H1 (cell line): ENCODE measurements at places on chromosomes 5 and 9.

GRCh38 chr5:94526706-94527105 is 91.7 kb downstream of the KIAA0825 start:
- no peak for DNase-seq
- no peaks in the 10 kb centered on the region for H3K27me3 ChIP-seq
- H3K27ac ChIP-seq, result no peak overlapping the region
- no peaks in the 10 kb centered on the region for H3K36me3 ChIP-seq
- H3K4me1 ChIP-seq, result no peaks in the 10 kb centered on the region

- no peaks in the 10 kb centered on the region for H3K4me1 ChIP-seq
- no peak overlapping the region for H3K27ac ChIP-seq
- H3K36me3 ChIP-seq, result no peaks in the 10 kb centered on the region
- DNase-seq, result no peak
- H3K27me3 ChIP-seq, result no peaks in the 10 kb centered on the region
Observed at GRCh38 chr5:137856201-137856600, 11.5 kb upstream of the MYOT start.

DNA sequence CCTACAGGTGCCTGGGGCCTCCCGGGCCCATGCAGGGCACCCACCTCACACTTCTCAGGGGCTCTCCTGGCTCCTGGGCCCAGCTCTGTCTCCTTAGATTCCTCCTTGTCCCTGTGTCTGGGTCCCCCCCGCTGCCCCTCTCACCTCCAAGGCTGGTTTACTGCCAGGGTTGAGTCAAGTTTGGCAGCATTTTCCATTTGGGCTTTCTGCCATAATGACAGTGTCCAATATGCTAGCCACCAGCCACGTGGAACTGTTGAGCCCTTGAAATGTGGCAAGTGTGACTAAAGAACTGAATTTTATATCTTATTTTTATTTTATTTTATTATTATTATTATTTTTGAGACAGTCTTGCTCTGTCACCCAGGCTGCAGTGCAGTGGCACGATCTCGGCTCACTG is 1.9 kb downstream of the TTC16 start:
- H3K27ac ChIP-seq, result no peak overlapping the region
- no peaks in the 10 kb centered on the region for H3K36me3 ChIP-seq
- H3K4me3 ChIP-seq, result no peak overlapping the region
- no peak for DNase-seq

GRCh38 chr5:137374110-137374714 is 124.9 kb downstream of the SPOCK1 start:
- no peaks in the 10 kb centered on the region for H3K27me3 ChIP-seq
- H3K4me3 ChIP-seq, result no peak overlapping the region
- no peak overlapping the region for H3K27ac ChIP-seq
- H3K4me1 ChIP-seq, result no peaks in the 10 kb centered on the region
- H3K36me3 ChIP-seq, result no peaks in the 10 kb centered on the region
- no peak for DNase-seq

DNA sequence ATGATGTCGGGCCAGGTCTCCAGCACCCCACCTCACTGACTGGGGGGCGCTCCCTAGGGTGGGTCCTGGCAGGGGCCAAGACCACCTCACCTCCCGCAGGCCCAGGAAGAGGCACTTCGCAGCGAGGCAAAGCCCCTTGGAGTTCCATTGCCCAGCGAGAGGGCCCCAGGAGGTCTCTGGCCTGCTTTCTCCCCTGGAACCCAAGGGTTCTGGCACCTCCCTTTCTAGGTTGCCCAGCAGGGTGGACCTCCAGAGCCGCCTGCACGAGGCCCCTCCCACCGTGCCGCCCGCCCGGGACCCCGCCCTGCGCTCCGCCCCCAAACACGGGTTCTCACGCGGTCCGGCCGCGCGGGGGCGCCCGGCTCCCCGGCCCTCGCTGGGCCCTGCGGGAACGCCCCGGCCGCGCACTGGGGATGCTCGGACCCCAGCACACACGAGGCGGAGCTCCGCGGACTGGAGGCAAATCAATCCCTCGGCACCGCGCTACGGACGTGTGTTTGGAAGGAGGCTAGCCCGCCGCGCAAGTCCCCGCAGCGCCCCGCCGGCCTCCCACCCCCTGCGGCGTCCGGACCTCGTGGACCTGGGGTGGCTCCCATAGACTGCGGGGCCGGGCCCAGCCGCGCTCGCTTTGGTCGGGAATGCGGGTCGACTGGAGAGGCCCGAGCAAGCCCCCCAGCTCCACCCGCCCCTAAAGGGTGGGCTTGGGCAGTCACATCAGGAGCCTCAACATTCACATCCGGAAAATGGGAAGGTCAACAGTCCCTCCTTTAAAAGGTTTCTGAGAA is 99.5 kb upstream of the LMX1B start:
- peaks cover 12% of the 10 kb centered on the region; the same call in 1 of the 2 replicates for H3K27me3 ChIP-seq
- no peaks in the 10 kb centered on the region for H3K36me3 ChIP-seq
- peaks cover 12% of the 10 kb centered on the region for H3K4me1 ChIP-seq
- DNase-seq, result no peak
- H3K27ac ChIP-seq, result no peak overlapping the region

DNA sequence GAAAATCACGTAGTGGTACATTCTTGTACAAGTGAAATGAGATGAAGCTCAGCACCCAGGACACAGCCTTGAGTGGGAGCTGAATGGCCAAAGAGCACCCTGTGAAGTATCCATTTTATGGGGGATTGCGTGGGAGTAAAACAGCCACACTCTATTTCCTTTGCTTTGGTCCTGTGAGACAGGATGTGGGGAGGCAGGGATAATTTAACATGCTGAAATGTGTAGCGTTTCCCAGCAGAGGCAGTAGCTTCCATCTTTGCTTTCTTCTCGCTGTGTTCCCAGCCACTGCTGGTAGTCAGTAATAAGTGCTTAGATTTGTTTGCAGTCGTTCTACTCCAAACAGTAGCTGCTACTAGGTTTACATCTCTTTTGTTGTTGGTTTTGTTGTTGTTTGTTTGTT is 4.4 kb downstream of the IL31RA start:
- no peaks in the 10 kb centered on the region for H3K36me3 ChIP-seq
- no peak for DNase-seq
- no peaks in the 10 kb centered on the region for H3K27me3 ChIP-seq
- H3K4me1 ChIP-seq, result no peaks in the 10 kb centered on the region
- H3K27ac ChIP-seq, result no peak overlapping the region

GRCh38 chr5:122723606-122724352 is 51.1 kb upstream of the SNX2 start:
- no peaks in the 10 kb centered on the region for H3K4me1 ChIP-seq
- no peak overlapping the region for H3K27ac ChIP-seq
- no peak overlapping the region for H3K4me3 ChIP-seq
- H3K27me3 ChIP-seq, result no peaks in the 10 kb centered on the region
- no peaks in the 10 kb centered on the region for H3K36me3 ChIP-seq

DNA sequence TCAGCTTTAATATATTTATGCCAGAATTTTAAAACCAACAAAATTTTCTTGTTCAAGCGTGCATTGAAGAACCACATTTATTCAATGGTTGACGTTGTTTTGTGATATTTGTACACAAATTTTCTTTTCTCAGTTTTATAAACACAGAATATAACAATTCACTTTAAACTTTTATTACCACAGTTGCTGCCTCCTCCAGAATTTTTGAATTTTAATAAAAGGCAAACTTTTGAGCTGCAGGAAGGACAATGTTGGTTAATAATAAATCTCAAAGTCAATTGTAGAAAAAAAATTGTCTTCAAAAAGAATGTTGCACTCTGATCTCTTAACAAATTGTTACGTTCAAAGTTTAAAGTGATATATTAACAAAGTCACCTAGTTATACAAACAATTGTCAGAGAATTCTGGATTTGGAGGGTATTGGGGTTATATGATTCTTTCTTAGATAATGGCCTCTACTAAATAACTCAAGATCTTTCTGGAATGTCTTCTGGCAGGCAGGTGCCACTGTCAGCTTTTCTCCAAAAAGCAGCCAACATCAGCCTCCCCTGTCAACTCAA is 60.5 kb downstream of the BAAT start:
- no peak for DNase-seq
- no peaks in the 10 kb centered on the region for H3K36me3 ChIP-seq
- H3K27ac ChIP-seq, result no peak overlapping the region
- no peaks in the 10 kb centered on the region for H3K27me3 ChIP-seq

- H3K27me3 ChIP-seq, result no peaks in the 10 kb centered on the region
- no peak overlapping the region for H3K27ac ChIP-seq
- H3K4me1 ChIP-seq, result no peaks in the 10 kb centered on the region
Observed at GRCh38 chr9:35482071-35482470, 7.8 kb upstream of the RUSC2 start.

DNA sequence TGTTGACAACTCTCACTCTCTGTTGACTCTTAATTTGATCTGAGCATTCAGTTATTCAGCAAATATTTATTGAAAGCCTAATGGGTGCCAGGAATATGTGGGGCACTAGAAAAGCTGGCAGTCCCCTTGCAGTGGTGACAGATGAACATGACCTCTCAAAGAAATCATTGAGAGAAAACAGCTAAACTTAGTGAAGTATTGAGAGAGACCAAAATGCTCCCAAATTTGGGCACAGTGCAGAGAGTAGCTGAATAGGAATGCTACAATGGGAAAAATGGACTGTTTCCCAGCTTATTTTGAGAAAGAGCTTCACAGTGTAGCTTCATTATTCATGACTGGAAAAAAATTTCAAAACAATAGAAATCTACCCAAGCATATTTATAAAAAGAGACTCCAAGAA is 257.9 kb downstream of the SGCD start:
- DNase-seq, result no peak
- no peak overlapping the region for H3K4me3 ChIP-seq
- no peaks in the 10 kb centered on the region for H3K27me3 ChIP-seq
- H3K27ac ChIP-seq, result no peak overlapping the region

- H3K36me3 ChIP-seq, result no peaks in the 10 kb centered on the region
- no peaks in the 10 kb centered on the region for H3K4me1 ChIP-seq
- no peak for DNase-seq
- no peaks in the 10 kb centered on the region for H3K27me3 ChIP-seq
Observed at GRCh38 chr9:100071271-100071670, 27.5 kb downstream of the ERP44 start.

DNA sequence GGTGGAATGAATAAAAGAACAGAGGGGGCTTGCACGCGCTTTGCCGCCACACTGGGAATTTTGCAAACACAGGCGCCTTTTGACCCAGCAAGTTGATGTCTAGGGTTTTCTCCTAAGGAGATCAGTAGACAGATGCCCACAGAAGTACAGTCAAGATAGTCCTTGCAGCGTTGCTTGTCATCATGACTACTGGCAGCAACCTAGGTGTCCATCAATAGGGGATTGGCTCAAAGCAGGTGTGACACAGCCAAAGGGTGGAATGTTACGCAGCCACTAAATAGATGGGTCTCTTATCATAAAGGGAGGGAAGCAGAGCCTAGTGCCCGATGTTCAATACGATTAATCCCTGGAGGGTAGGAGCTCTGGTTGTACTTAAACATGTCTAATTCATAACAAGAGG is 63.8 kb upstream of the GGTA1 start:
- no peak overlapping the region for H3K27ac ChIP-seq
- H3K4me1 ChIP-seq, result peaks cover 14% of the 10 kb centered on the region
- no peaks in the 10 kb centered on the region for H3K36me3 ChIP-seq
- DNase-seq, result no peak
- H3K4me3 ChIP-seq, result no peak overlapping the region

- H3K36me3 ChIP-seq, result no peaks in the 10 kb centered on the region
- H3K27me3 ChIP-seq, result no peaks in the 10 kb centered on the region
- no peaks in the 10 kb centered on the region for H3K4me1 ChIP-seq
- no peak overlapping the region for H3K27ac ChIP-seq
- no peak overlapping the region for H3K4me3 ChIP-seq
Observed at GRCh38 chr5:150113047-150113744, 26.8 kb upstream of the CSF1R start.

DNA sequence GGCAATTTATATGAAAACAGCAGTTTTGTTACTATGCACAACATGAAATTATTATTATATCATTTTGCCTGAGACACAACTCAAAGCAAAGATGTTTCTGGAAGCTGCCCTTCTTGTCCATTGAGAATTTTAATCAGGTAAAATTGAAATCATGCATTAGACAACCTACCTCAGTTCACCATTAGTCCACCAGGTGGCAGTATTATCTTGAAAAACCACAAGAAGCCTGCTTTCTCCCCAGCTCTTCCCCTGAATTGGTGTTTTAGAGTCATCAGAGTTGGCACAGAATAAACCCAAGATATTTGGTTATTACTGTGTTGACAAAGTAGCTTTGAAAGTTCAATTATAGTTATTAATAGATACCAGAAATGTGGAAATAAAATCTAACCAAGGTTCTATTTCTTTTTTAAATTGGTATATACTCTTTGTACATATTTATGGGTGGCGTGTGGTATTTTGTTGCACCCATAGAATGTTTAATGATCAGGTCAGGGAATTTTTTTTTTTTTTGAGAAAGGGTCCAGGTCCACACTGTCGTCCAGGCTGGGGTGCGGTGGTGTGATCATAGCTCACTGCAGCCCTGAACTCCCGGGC is 25.7 kb downstream of the UTP15 start:
- H3K27me3 ChIP-seq, result no peaks in the 10 kb centered on the region
- no peak overlapping the region for H3K4me3 ChIP-seq
- no peaks in the 10 kb centered on the region for H3K36me3 ChIP-seq
- DNase-seq, result no peak
- no peaks in the 10 kb centered on the region for H3K4me1 ChIP-seq

GRCh38 chr9:96156171-96156974 is 145.6 kb downstream of the HSD17B3 start:
- H3K27ac ChIP-seq, result no peak overlapping the region
- no peaks in the 10 kb centered on the region for H3K27me3 ChIP-seq
- no peaks in the 10 kb centered on the region for H3K36me3 ChIP-seq

GRCh38 chr9:119781886-119782285 is 412.7 kb upstream of the BRINP1 start:
- H3K36me3 ChIP-seq, result no peaks in the 10 kb centered on the region
- H3K27ac ChIP-seq, result no peak overlapping the region
- no peak overlapping the region for H3K4me3 ChIP-seq

DNA sequence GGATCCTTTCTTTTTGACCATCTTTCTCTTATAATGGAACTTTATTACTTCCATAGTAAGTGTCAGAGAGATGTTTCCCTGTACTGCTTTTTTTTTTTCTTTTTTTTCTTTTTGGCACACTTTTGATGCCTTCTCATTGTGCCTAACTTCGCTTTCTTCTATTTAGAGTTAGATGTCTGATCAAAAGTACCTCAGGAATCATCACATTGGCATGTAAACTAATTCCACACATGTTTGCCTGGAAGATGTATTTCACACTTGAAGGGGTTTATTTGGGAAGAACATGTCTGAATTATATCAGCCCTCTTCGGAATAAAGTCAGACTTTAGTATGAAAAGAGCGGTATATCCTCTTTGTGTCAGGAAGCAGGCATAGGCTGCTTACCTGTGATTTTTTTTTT is 35.1 kb downstream of the SMARCA2 start:
- H3K27me3 ChIP-seq, result no peaks in the 10 kb centered on the region
- DNase-seq, result no peak
- no peak overlapping the region for H3K4me3 ChIP-seq

DNA sequence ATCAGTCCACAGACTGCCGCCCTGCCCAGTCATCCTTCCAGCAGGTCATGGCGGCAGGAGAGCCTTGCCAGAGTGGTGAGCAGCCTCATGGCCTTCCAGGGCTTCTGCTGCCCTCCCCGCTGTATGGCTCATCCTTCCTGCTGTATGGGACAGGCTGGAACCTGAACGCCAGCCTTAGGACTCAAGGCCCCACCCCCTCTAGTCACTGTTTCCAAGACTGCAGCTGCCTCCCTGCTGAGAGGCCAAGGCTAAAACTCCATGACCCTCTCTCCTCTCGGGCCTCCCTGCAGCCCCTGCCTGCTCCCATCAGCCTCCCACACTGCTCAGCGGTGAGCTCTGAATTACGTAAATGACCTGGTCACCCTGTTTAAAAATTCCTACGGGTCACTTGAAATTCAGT is 227.5 kb downstream of the AGTPBP1 start:
- H3K4me3 ChIP-seq, result no peak overlapping the region
- no peak for DNase-seq
- H3K4me1 ChIP-seq, result no peaks in the 10 kb centered on the region
- no peaks in the 10 kb centered on the region for H3K36me3 ChIP-seq
